ENCODE measurements at places on chromosomes 7 and 10. TPM values are rescaled to one million over a fixed set of nuclear protein-coding genes. Genes with fewer than 3 reads are reported as not detected.

GRCh38 chr10:100265821-100266485 is 1.5 kb downstream of the CWF19L1 start:
- no peak for DNase-seq
- no peak overlapping the region for H3K27ac ChIP-seq
- H3K4me1 ChIP-seq = peaks cover 6% of the 10 kb centered on the region
- H3K27me3 ChIP-seq = no peaks in the 10 kb centered on the region

- no peaks in the 10 kb centered on the region for H3K27me3 ChIP-seq
- H3K4me3 ChIP-seq = no peak overlapping the region
- peaks cover 5% of the 10 kb centered on the region for H3K4me1 ChIP-seq
- no peaks in the 10 kb centered on the region for H3K36me3 ChIP-seq
Measured at GRCh38 chr10:5555021-5555510, 30.3 kb downstream of the CALML3 start.

GRCh38 chr7:93298206-93298605 is 66.0 kb downstream of the VPS50 start:
- peak; percentile 5 for DNase-seq
- H3K27me3 ChIP-seq = no peaks in the 10 kb centered on the region
- H3K4me3 ChIP-seq = no peak overlapping the region
- no peaks in the 10 kb centered on the region for H3K36me3 ChIP-seq
- H3K4me1 ChIP-seq = no peaks in the 10 kb centered on the region
- no peak overlapping the region for H3K27ac ChIP-seq

DNA sequence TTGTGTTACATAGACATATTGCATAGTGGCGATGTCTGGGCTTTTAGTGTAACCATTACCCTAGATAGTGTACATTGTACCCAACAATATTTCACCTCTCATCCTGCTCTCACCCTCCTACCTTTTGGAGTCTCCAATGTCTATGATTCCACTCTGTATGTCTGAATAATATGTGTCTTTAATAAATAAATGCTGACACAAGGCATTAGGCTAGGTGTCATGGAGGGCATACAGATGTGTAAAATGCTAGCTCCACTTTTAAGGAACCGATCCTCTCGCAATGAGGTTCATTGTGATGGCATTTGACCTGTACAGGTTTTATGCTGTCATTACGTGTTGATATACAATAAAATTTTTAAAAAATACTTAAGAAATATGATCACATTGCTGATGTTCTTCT is 74.3 kb downstream of the NEBL start:
- H3K27ac ChIP-seq = no peak overlapping the region
- no peak overlapping the region for H3K4me3 ChIP-seq
- no peaks in the 10 kb centered on the region for H3K36me3 ChIP-seq

GRCh38 chr7:156122752-156123354 is 310.6 kb upstream of the SHH start:
- DNase-seq = no peak
- no peak overlapping the region for H3K4me3 ChIP-seq
- no peaks in the 10 kb centered on the region for H3K27me3 ChIP-seq

DNA sequence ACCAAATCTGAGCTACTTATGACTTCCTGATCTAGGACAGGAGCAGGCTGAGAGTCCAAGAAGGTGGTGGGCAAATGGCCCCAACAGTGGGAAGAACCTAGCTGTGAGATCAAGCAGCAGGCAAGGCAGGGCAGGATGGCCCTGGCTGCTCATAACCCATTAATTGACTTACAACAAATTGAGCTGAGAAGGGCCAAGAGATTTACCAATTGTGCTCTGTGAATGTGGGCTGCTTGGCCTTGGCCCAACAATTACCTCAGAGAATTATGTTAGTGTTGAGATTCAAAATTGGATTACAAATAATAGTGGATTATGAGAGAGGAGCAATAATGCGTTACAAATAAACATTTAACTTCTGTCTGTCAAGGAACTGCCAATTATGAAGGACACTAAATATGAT is 956.5 kb downstream of the KCNMA1 start:
- DNase-seq = no peak
- H3K4me3 ChIP-seq = no peak overlapping the region
- H3K27me3 ChIP-seq = no peaks in the 10 kb centered on the region
- H3K36me3 ChIP-seq = no peaks in the 10 kb centered on the region

- H3K36me3 ChIP-seq = no peaks in the 10 kb centered on the region
- peaks cover 9% of the 10 kb centered on the region for H3K4me1 ChIP-seq
- H3K27ac ChIP-seq = no peak overlapping the region
- no peaks in the 10 kb centered on the region for H3K27me3 ChIP-seq
- peak; percentile 12 for DNase-seq
- no peak overlapping the region for H3K4me3 ChIP-seq
Measured at GRCh38 chr7:15783987-15784693, 97.7 kb upstream of the MEOX2 start.

ZNF485 gene
- total RNA-seq = 4.7 TPM

GRK5 gene
- total RNA-seq = 6.2 TPM

ATAD1 gene
- total RNA-seq = 47.8 TPM

All from neural progenitor cell (in vitro differentiated cells).